ENCODE measurements at places on chromosomes 5 and 9. TPM values are rescaled to one million over a fixed set of nuclear protein-coding genes. Genes with fewer than 3 reads are reported as not detected.

The PDZD2 gene
- 10.3 TPM for total RNA-seq

The TMEM252 gene
- total RNA-seq = not detected

The FLT4 gene
- 7.2 TPM for total RNA-seq

The SLC6A19 gene
- total RNA-seq = not detected

The QRFP gene
- not detected for total RNA-seq

The FGD3 gene
- total RNA-seq = 0.09 TPM

The TAF11L5 gene
- total RNA-seq = not detected

The GABRA1 gene
- 0.41 TPM for total RNA-seq

The PNPLA7 gene
- total RNA-seq = 2.9 TPM

GRCh38 chr5:167057665-167058064 lies 1233.8 kb upstream of the WWC1 start:
- no peaks in the 10 kb centered on the region for H3K4me1 ChIP-seq
- DNase-seq = peak; percentile 52
- no peak overlapping the region for H3K27ac ChIP-seq
- H3K4me3 ChIP-seq = no peak overlapping the region

DNA sequence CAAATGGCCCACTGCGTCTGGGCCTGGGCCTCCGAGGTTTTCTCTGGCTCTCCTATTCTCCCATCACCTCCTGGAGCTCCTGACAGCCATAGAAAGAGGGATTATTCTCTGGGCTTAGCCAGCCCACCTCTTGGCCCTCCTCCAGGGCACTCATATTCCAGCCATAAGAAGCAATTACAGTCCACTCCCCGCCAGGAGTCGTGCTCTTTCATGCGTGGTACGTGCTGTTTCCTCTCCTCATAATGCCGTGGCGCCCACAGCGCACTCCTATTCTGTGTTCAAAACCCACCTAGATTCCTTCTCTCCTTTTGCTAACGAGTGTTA lies 240.8 kb upstream of the ZNF462 start:
- H3K27ac ChIP-seq = no peak overlapping the region
- H3K4me3 ChIP-seq = no peak overlapping the region
- DNase-seq = no peak
- H3K4me1 ChIP-seq = no peaks in the 10 kb centered on the region

GRCh38 chr9:6047020-6047419 lies 31.6 kb upstream of the RANBP6 start:
- no peak for DNase-seq
- no peak overlapping the region for H3K27ac ChIP-seq
- no peaks in the 10 kb centered on the region for H3K27me3 ChIP-seq
- no peak overlapping the region for H3K4me3 ChIP-seq
- H3K36me3 ChIP-seq = no peaks in the 10 kb centered on the region

GRCh38 chr5:150190987-150191386 lies 1.1 kb downstream of the SLC6A7 start:
- H3K27ac ChIP-seq = no peak overlapping the region
- peaks cover 5% of the 10 kb centered on the region for H3K4me1 ChIP-seq
- H3K36me3 ChIP-seq = no peaks in the 10 kb centered on the region
- DNase-seq = no peak

GRCh38 chr5:118195211-118195610 lies 793.1 kb downstream of the DTWD2 start:
- no peaks in the 10 kb centered on the region for H3K27me3 ChIP-seq
- no peaks in the 10 kb centered on the region for H3K4me1 ChIP-seq
- H3K36me3 ChIP-seq = no peaks in the 10 kb centered on the region
- no peak for DNase-seq
- H3K27ac ChIP-seq = no peak overlapping the region
- no peak overlapping the region for H3K4me3 ChIP-seq

DNA sequence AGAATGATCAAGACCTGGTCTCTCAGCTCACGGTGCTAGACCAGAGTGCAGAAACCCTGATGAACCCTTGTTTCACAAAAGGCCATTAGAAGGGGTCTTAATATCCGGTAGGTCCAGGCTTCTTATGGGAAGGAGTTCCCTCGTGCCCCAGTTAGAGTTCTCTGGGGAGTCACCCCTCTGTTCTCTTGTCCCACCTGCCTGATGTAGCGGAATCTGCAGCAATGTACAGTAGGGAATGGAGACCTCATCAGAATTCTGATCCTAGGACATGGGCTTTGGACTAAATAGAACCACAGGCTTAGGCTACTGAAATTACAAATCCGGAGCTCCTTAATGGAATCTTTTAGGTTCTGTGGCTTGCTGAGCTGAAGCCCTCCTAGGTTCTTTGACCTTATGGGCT lies 243.6 kb upstream of the IRX2 start:
- no peaks in the 10 kb centered on the region for H3K36me3 ChIP-seq
- H3K27me3 ChIP-seq = no peaks in the 10 kb centered on the region
- no peak overlapping the region for H3K27ac ChIP-seq
- no peaks in the 10 kb centered on the region for H3K4me1 ChIP-seq
- no peak for DNase-seq

DNA sequence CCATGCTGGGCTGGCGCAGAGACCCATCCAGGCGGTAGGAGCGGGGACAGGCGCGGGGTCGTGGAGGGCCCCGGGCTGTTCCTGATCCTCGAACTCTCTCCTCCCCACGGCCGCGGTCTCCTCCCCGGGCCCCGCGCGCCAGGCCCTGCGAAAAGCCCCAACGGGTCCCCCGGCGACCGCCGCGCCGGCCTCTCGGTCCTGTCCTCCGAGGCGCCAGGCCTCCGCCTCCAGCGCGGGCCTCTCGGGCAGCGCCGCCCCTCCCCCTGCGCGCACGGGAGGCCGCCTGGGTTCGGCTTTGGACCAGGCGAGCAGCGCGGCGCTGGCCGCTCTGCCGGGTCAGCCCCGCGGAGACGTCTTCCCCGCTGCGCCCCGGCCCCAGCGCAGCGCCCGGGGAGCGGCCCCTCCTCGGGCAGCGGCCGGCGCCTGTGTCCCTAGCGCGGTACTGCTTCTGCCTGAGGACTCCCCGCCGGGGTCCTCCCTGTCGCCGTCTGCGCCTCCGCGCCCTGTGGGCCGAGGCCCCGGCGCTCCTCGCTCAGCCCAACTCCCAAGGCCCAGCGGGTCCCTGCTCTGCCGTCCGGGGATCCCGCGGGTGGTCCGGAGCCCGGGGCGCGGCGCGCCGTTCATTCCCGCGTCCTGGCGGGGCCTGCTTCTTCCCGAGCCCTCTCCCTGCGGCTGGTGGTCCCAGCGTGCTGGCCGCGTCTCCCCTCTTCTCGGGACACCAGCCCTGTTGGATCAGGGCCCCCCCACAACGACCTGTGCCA lies 13.4 kb downstream of the COL23A1 start:
- no peak overlapping the region for H3K4me3 ChIP-seq
- H3K27me3 ChIP-seq = peaks cover 7% of the 10 kb centered on the region
- no peak overlapping the region for H3K27ac ChIP-seq
- H3K36me3 ChIP-seq = no peaks in the 10 kb centered on the region
- no peak for DNase-seq
- no peaks in the 10 kb centered on the region for H3K4me1 ChIP-seq

- no peak for DNase-seq
- H3K4me1 ChIP-seq = no peaks in the 10 kb centered on the region
- H3K27me3 ChIP-seq = no peaks in the 10 kb centered on the region
- H3K4me3 ChIP-seq = no peak overlapping the region
- H3K27ac ChIP-seq = no peak overlapping the region
These were observed 54.1 kb downstream of the PRRC1 start for GRCh38 chr5:127571314-127572131.

GRCh38 chr5:133612249-133612860 lies at the start of gene FSTL4:
TSS of gene FSTL4 (minus strand) at chr5:133612541.
- no peak within 1 kb of the TSS for H3K4me3 ChIP-seq
- no peak within 1 kb of the TSS for H3K27ac ChIP-seq
- H3K4me1 ChIP-seq = peaks cover 7% of the 10 kb centered on the region
- H3K27me3 ChIP-seq = peaks cover 54% of the 10 kb centered on the region
- H3K36me3 ChIP-seq = no peaks in the 10 kb centered on the region
- no peak for DNase-seq

GRCh38 chr9:108108852-108109448 lies 619.4 kb upstream of the KLF4 start:
- no peaks in the 10 kb centered on the region for H3K36me3 ChIP-seq
- no peaks in the 10 kb centered on the region for H3K4me1 ChIP-seq
- H3K27me3 ChIP-seq = no peaks in the 10 kb centered on the region
- H3K4me3 ChIP-seq = no peak overlapping the region
- DNase-seq = peak; percentile 69

GRCh38 chr5:93607367-93608258 lies 24.6 kb downstream of the NR2F1 start:
- no peaks in the 10 kb centered on the region for H3K36me3 ChIP-seq
- H3K27me3 ChIP-seq = peaks cover 39% of the 10 kb centered on the region

- H3K27me3 ChIP-seq = peaks cover 21% of the 10 kb centered on the region
- no peaks in the 10 kb centered on the region for H3K36me3 ChIP-seq
These were observed 124.6 kb downstream of the ROR2 start for GRCh38 chr9:91825422-91825821.

GRCh38 chr9:109600142-109600541 lies 102.0 kb upstream of the PTPN3 start:
- H3K4me3 ChIP-seq = no peak overlapping the region
- H3K36me3 ChIP-seq = no peaks in the 10 kb centered on the region
- peak; percentile 99 for DNase-seq
- no peak overlapping the region for H3K27ac ChIP-seq
- peaks cover 13% of the 10 kb centered on the region for H3K27me3 ChIP-seq
- peaks cover 20% of the 10 kb centered on the region for H3K4me1 ChIP-seq

- H3K27me3 ChIP-seq = peaks cover 3% of the 10 kb centered on the region
- no peak overlapping the region for H3K27ac ChIP-seq
These were observed 19.5 kb downstream of the THBS4 start for GRCh38 chr5:80054682-80055081.

DNA sequence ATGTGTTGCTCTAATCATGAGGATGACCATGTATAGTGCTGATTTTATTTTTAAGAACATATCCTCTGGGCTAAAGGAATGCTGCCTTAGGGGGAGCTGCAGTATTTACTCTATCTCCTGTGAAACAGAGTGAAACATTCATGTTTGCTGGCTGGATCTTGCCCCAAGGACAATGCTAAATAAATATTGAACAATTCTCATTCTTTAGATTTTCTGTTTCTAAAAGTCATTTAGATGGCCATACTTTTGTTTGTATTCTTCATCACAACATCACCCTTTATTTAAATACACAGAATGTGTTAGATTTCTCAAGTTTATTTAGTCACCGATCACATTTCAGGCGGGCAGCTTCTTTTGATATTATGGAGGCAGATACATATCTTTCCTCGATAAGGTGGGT lies 103.3 kb downstream of the ARHGEF28 start:
- no peaks in the 10 kb centered on the region for H3K36me3 ChIP-seq
- no peak overlapping the region for H3K4me3 ChIP-seq
- no peak for DNase-seq
- H3K27me3 ChIP-seq = no peaks in the 10 kb centered on the region
- no peaks in the 10 kb centered on the region for H3K4me1 ChIP-seq
- no peak overlapping the region for H3K27ac ChIP-seq

- H3K4me1 ChIP-seq = no peaks in the 10 kb centered on the region
- no peaks in the 10 kb centered on the region for H3K36me3 ChIP-seq
- peak; percentile 58 for DNase-seq
- H3K27me3 ChIP-seq = no peaks in the 10 kb centered on the region
- H3K4me3 ChIP-seq = no peak overlapping the region
These were observed 51.3 kb upstream of the RGMB start for GRCh38 chr5:98722188-98722587.

DNA sequence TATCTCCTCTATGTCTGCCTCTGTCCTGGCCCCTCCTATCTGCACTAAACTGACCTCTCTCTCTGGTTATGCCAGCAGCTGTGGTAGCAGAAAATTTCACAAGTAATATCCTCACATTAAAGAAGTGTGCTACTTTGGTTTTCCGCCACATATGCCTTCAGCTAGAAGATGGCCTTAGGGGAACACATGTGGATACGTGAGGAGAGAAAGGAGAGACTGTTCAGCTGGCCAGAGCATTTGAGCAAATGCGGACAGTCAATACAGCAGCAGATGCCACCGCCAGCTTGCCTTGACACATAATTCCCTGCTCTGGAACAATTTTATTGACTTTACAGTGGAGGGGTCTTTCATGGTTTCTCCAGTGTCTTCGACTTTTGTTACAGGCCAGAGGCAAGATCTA lies 434.6 kb downstream of the TAF11L14 start:
- DNase-seq = no peak
- H3K4me1 ChIP-seq = no peaks in the 10 kb centered on the region
- H3K4me3 ChIP-seq = no peak overlapping the region
- H3K36me3 ChIP-seq = no peaks in the 10 kb centered on the region
- no peaks in the 10 kb centered on the region for H3K27me3 ChIP-seq

- DNase-seq = no peak
- H3K4me1 ChIP-seq = peaks cover 4% of the 10 kb centered on the region
- H3K36me3 ChIP-seq = no peaks in the 10 kb centered on the region
These were observed 121.1 kb downstream of the EGFLAM start for GRCh38 chr5:38379350-38379937.

- H3K27me3 ChIP-seq = no peaks in the 10 kb centered on the region
- no peak overlapping the region for H3K4me3 ChIP-seq
- H3K36me3 ChIP-seq = peaks cover 72% of the 10 kb centered on the region
- peaks cover 11% of the 10 kb centered on the region for H3K4me1 ChIP-seq
These were observed 6.9 kb downstream of the NOL6 start for GRCh38 chr9:33466565-33467495.

GRCh38 chr9:127415141-127415540 lies 9.0 kb upstream of the ZNF79 start:
- H3K4me3 ChIP-seq = no peak overlapping the region
- no peak overlapping the region for H3K27ac ChIP-seq
- no peaks in the 10 kb centered on the region for H3K36me3 ChIP-seq
- H3K27me3 ChIP-seq = no peaks in the 10 kb centered on the region
- no peak for DNase-seq
- peaks cover 4% of the 10 kb centered on the region for H3K4me1 ChIP-seq

GRCh38 chr9:6089300-6089699 lies 73.9 kb upstream of the RANBP6 start:
- H3K27ac ChIP-seq = no peak overlapping the region
- no peaks in the 10 kb centered on the region for H3K4me1 ChIP-seq
- no peak overlapping the region for H3K4me3 ChIP-seq
- DNase-seq = no peak
